Stimulated activated CD4-positive, alpha-beta T cell treated with anti-CD3 and anti-CD28 coated beads, Interleukin-2, amount 100 ng/mL, for 24 hours (primary cell): ENCODE measurements at places on chromosomes 7 and 10.

- no peak for DNase-seq
Measured at GRCh38 chr7:133052826-133053225, 29.1 kb downstream of the CHCHD3 start.

DNA sequence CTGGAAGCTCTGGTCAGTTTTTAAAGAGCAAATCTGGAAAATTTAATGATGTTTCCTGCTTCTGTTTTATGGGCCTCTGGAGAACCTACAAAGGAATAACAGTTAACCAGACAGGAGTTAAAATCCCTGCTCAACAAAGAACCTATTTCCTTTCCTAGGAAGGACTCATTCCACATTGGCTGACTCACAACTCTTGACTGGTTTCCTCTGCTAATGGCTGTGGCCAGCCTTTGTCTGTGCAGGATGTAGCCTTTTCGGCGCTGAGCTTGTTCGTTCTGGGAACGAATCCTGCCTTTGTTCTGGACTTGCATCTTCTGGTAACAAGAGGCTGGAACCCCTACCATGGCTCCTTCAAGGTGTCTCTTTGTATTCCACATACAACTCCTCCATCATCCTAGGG, 112.8 kb upstream of the PDCD4 start:
- DNase-seq = no peak

GRCh38 chr7:128842674-128843641, 12.8 kb downstream of the FLNC start:
- DNase-seq = no peak

DNA sequence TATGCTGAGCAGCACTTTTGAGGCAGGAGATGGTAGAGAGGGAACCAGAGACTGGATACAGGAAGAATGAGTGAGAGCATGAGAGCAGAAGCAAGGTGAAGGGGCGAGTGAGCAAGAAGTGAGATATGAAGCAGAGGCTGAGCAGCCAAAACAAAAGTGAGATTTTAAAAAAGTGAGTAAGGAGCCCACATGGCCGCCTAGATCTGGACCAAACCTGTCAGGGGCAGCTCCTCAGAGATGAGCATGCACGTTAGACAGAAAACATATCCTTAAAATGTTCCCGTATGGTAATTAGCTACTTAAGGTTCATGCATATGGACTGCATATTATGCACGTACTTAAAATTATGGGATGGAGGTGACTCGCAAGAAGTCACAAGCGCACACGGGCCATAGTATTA, 22.5 kb downstream of the TMEM176A start:
- DNase-seq = no peak

- DNase-seq = no peak
Measured at GRCh38 chr7:47819607-47819920, 128.7 kb downstream of the PKD1L1 start.

- no peak for DNase-seq
Measured at GRCh38 chr10:120394446-120394845, 62.6 kb upstream of the PLPP4 start.

DNA sequence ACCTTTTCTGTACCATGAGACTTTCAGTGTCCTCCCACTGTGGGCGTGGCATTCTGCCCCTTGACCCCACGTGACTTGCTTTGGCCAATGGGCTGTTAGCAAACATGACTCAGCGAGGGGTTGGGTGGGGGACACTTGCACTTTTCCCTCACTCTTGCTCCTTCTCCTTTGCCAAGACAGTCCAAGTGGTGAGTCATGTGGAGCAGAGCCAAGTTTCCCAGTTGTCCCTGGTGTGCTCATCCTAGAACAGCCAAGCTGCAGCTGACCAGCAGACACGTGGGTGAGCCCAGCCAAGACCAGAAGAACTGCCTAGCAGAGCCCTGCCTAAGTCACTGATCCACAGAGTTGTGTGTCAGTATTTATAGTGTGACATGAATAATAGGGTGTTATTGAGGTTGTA, 82.8 kb upstream of the CPXM2 start:
- DNase-seq = no peak

DNA sequence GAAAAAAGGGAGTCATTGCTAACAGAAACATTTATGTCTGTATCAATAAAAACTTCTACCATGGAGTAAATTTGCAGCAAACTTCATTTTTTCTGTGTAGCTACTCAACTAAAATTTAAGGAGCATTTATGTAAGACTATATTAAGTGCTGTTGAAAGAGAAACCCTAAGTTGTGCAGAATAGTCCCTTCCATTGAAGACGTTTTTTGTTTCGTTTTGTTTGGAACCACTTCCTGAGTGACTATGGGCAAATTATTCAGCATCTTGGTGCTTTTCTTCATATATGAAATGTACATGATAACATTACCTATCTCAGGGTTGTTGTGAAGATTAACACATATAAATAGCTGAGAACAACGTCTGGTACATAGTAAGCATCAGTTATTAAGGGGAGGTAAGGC, 24.3 kb downstream of the SEM1 start:
- no peak for DNase-seq

DNA sequence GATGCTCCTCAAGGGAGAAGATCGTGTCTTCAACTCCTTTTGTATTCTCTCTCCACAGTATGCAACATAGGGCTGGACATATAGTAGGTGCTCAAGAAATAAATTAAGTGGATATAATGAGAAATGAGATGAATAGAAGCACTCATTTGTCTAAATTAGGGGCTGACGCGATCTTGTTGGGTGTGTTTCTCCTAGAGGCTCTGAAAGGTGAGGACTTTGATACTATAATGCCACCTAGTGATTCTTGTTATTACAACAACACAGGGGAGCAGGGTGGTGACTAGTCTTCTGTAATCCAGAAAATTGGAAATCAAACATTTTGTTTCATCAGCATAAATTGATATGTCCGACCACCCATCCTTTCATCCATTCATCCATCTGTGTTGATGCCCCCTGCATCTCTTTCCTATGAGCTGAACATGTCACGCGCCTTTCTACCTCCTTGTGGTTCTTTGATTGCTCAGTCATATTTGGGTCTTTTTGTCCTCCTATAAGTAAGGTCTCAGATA, 3.5 kb upstream of the CFAP58 start:
- no peak for DNase-seq

- DNase-seq = no peak
Measured at GRCh38 chr10:81680359-81680758, 194.6 kb upstream of the NRG3 start.

- DNase-seq = no peak
Measured at GRCh38 chr7:111558991-111559390, 3.3 kb downstream of the IMMP2L start.

DNA sequence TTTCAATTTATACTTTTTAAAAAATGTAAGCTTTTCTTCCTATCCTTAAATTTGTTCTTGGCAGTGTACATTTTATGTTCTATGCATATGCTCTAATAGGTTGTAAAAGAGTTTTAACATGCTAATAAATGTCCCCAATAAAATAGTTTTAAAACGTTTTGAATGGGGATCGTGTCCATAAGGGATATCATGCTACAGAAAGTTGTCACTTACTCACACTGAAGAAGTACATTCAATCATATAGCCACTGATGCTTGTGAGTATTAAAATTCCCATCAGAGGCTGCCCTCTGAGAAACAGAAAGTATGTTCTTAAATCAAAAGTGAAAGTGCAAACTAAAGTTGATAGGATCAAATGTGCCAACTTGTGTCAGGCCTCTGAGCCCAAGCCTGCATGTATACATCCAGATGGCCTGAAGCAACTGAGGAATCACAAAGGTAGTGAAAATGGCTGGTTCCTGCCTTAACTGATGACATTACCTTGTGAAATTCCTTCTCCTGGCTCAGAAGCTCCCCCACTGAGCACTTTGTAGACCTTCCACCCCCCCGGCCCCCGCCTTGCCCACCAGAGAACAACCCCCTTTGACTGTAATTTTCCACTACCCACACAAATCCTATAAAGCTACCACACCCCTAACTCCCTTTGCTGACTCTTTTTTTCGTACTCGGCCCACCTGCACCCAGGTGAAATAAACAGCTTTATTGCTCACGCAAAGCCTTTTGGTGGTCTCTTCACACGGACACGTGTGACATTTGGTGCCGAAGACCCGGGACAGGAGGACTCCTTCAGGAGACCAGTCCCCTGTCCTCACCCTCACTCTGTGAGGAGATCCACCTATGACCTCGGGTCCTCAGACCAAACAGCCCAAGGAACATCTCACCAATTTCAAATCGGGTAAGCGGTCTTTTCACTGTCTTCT, 877 bp upstream of the NOD1 start:
- peak; percentile 23 for DNase-seq

DNA sequence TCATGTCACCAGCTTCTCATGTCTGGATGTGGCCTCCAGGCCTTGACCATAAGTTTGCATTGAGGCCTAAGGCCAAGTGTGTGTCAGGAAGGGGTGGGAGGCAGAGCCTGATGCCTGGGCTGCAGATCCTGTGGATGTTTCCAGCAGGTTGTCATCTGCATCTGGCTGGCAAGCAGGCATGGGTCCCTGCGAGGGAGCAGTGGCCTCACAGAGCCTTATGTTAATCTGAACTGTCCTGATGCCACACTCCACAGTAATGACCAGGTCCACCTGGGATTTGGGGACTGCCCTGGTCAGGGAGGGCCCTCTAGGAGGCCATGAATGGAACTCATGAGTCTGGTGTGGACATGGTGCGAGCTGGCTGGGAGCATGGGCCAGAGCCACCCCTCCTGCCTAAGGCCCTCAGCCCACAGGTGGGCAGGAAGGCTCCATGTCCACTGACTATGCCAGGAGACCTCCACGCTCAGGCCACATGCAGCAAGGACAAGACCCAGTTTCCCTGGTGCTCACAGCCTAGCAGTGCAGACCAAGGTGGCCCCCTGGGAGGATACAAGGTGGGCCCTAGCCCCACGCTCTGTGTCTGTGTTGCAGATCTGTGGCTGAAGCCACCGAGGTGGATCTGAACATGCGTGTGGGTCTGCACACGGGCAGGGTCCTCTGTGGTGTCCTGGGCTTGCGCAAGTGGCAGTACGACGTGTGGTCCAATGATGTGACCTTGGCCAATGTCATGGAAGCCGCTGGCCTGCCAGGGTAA, 83.1 kb downstream of the ADCY1 start:
- DNase-seq = no peak

DNA sequence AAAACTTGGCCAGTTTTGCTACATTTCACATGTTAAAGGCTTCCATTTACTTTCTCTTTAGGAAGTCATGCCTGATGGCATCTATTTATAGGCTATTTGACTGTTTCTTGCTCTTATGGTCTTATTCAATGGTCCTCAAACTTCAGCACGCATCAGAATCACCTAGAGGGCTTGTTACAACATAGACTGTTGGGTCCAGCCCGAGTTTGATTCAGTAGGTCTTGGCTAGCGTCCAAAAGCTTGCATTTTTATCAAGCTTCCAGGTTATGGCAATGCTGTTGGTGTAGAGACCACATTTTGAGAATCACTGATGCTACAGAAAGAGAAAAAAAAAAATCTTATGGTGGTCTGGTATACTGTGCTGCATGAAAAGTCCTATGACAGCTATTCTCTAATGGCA, 51.9 kb downstream of the MTPN start:
- DNase-seq = no peak

GRCh38 chr7:149787428-149788299, 14.3 kb upstream of the ZNF467 start:
- peak; percentile 4 for DNase-seq

DNA sequence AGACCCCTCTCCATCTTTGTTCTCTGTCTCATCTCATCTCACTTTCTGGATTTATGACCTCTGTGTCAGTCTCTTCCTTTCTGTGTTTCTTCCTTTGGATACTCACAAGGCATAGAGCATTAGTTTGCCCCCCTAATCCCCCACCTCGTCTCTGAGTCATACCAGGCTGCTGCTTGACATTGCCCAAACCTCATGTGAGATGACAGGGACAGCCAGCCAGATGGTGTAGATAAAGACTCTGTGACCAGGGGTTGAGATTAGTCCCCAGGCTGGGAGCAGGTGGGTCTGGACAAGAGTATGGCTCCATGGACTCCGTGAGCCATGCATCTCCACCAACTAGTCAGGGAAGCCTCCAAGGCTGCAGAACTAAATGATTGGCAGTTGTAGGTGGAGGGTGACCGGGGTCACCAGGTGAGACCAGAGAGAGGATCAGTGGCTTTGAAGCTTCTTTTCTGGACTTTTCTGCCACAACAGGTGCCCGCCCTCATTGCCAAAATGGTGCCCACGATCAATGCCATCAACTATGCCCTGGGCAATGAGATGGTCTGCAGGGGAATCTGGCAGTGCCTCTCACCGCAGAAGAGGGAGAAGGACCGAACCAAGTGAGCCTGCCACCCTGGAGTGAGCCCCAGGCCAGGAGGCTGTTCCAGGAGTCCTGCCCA, 13.3 kb downstream of the RGR start:
- no peak for DNase-seq

DNA sequence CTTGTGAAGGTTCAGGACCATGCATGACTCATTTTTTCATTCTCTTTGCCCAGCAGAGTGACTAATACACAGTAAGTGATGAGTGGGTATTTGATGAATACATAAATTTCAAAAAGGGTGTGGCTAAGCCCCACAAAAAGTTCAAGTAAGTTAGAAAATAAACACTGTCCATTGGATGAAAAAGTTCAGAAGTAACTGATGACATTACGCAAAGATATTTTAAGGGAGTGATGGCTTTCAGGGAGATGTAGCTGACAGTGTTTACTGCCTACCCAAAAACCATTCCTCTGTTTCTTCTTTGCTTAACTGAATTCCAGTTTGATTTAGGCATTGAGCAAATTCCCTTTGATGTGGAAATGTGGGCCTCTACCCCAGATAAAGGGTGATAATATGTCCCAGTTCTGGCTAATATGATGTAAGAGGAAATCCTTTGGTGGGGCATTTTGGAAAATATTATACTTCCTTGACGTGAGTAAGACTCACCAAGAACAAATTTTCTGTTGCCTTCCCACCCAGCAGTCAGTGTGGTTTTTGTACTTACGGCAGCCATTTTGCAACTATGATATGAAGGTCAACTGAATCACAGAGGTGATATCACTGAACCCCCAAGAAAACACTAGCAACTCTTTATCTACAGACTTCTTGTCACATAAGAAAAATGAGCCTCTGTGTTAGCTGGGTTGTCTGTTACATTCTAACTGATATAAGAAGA, 29.0 kb upstream of the EBLN1 start:
- peak; percentile 18 for DNase-seq

DNA sequence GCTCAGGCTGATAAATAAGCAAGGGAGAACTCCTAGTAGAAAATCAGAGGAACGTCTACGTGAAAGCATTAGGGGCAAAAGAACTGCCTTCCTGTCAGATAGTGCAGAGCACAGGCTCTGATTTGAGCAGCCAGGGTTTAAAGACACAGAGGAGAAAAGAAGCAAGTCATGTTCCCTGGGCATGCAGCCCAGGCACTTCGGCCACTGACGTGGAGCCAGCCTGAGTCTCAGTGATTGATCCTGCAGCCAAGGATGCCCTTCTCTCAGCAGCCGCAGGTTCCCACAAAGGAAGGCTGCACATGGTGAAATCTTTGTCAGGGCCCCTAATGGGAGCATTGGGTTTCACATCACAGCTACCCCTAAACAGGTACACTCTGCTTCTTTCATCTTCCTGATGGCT, 161.7 kb upstream of the HPS1 start:
- DNase-seq = no peak
